GM12892 (cell line): ENCODE measurements at places on chromosomes 1 and 21.
A peak's percentile ranks its signal among the peaks of the same experiment; 100 is the strongest.

DNA sequence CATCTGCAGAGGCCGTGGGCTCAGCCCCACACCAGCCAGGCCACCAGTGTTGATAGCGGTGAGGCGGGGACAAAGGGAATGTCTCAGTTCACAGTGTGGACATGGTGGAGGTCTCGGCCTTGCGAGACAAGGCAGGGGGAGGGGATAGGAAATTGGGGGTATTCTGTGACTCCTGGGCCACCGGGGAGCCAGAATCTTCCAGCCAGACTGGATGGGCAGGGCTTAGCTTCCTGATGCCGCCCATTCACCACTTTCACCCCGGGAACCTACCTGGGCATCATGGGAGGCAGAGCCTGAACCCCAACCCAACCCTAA, 5.1 kb downstream of the LRRC3 start:
- DNase-seq, result no peak

GRCh38 chr1:66197120-66197519, 336.8 kb upstream of the SGIP1 start:
- DNase-seq, result no peak

GRCh38 chr1:10941891-10942541, 70.4 kb upstream of the TARDBP start:
- peak; percentile 77 for DNase-seq

DNA sequence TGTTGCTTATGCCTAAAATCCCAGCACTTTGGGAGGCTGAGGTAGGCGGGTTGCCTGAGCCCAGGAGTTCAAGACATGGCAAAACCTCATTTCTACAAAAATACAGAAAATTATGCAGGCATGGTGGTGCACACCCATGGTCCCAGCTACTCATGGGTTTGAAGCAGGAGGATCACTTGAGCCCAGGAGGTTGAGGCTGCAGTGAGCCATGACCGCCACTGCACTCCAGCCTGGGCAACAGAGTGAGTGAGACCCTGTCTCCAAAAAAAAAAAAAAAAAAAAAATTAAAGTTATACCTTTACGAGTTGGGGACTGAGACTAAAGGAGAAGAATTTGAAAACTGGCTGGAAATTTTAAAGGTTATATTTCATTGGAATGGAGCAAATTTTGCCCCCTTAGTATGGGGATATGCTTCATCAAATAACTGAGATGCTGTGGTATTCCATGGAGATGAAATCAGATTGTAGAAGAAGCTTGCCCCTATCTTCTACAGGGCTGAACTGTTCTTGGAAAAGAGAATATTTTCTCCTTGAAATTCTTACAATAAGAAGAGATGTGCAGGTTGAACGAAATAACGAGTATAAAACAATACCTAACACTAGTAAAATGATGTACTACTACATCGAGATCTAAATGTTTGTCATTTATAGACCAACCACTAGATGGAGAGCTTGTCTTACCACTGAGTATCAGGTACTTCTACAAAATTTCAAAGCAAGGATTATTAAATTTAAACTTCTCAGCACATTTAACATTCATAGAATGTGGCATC, 34.9 kb upstream of the SCYL3 start:
- DNase-seq, result no peak

DNA sequence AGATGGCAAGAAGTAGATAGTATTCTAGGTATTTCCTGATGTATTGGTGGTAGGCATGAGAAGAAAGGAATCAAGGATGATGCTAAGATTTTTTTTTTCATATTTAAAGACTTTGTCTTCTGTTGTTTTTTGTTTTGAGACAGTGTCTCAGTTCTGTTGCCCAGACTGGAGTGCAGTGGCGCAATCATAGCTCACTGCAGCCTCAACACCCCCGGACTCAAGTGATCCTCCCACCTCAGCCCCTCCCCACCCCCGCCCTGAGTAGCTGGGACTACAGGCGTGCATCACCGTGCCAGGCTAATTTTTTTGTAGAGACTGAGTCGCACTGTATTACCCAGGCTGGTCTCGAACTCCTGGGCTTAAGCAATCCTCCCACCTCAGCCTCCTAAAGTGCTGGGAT, 2.8 kb upstream of the CAPZB start:
- DNase-seq, result no peak

DNA sequence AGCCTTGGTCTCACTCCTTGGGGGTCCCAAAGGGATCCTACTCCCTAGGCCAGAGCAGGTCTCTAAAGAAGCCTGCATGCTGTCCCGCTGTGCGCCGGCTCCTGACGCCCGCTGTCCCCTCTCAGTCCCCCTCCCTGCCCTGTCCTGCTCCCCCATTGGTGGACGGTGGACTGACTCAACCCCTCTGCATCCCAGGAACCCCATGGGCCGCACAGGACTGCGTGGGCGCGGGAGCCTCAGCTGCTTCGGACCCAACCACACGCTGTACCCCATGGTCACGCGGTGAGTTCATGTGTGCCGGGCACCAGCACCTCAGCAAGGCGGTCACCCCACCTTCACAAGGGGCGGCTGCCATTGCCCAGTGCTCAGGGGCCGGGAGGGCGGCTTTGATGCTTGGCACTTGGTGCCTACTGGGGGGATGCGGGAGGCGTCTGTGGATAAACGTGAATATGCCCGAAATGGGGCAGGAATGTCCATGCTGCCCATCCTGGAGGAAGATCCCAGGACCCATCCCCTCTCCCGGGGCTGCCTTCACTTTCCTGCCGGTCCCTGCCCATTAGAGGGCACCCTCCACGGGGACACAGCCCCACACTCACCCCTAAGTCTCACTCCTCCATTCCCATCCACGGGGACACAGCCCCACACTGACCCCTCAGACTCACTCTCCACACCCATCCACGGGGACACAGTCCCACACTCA, 20.2 kb upstream of the LRRC3 start:
- no peak for DNase-seq

GRCh38 chr1:193431265-193431977, 245.0 kb upstream of the B3GALT2 start:
- DNase-seq, result no peak

GRCh38 chr21:34928637-34929036, 120.5 kb downstream of the RUNX1 start:
- no peak for DNase-seq

- DNase-seq, result no peak
Measured at GRCh38 chr1:206833801-206834200, 31.6 kb upstream of the IL20 start.

DNA sequence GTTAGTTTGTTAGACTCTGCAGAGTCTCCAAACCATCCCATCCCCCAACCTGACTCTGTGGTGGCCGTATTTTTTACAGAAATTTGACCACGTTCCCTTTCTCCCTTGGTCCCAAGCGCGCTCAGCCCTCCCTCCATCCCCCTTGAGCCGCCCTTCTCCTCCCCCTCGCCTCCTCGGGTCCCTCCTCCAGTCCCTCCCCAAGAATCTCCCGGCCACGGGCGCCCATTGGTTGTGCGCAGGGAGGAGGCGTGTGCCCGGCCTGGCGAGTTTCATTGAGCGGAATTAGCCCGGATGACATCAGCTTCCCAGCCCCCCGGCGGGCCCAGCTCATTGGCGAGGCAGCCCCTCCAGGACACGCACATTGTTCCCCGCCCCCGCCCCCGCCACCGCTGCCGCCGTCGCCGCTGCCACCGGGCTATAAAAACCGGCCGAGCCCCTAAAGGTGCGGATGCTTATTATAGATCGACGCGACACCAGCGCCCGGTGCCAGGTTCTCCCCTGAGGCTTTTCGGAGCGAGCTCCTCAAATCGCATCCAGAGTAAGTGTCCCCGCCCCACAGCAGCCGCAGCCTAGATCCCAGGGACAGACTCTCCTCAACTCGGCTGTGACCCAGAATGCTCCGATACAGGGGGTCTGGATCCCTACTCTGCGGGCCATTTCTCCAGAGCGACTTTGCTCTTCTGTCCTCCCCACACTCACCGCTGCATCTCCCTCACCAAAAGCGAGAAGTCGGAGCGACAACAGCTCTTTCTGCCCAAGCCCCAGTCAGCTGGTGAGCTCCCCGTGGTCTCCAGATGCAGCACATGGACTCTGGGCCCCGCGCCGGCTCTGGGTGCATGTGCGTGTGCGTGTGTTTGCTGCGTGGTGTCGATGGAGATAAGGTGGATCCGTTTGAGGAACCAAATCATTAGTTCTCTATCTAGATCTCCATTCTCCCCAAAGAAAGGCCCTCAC, at the start of gene OLIG2:
OLIG2 (plus strand) TSS at position 447 of the 954 bp plus-strand sequence. CDS start 928 bp downstream, outside the sequence.
- DNase-seq, result no peak

DNA sequence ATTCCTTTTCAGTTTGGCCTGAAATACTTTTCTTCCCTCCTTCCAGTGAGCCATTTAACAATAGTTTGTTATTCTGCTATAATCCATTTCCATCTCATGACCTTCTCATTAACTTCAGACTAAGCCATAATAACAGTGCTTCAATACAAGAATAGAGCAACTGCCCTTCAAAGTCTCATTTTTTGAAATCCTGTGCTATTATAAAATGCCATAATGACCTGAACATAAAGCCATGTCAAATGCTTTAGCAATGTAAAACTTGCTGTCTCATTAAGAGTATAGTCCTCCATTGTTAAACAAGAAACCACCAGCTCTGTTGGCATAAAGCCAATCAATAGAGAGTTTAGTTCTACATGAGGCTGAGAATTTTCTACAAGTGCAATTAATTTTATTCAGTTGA, 9.6 kb upstream of the PIGK start:
- no peak for DNase-seq

DNA sequence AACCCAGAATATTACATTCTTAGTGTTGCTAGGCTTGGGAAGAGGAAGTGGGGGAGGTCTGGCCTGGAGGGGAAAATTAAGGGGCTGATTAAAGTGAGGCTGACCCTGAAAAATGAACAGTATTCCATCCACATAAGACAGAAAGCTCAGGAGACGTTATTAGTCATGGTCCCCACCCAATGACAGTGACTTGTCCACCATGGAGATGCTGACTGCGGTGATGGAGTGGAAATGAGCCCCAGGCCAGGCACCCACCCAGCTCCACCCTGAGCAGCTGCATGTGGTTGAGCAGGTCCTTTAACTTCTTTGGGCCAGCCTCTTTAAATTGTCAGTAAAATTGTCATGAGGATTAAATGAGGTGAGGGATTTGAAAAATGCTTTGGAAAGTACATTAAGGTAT, 1.4 kb upstream of the SPRR4 start:
- no peak for DNase-seq

DNA sequence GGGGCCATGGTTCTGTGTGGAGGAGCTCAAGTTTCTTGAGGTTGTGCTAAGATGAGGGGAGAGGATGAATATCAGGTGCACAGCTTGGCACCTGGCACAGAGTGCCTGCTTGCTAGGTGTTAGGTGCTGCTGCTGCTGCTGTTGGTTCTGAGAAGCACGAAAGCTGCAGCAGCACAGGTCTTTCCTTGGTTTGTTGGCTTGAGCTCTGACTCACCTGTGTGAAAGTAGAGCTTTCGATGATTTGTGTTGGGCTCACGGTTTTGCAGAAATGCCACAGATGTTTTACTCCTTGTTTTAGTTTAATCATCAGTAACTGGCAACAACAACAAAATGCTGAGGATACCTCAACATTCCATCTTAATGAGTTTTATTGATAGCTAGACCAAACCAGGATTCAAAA, 221.6 kb downstream of the BRINP2 start:
- DNase-seq, result no peak

DNA sequence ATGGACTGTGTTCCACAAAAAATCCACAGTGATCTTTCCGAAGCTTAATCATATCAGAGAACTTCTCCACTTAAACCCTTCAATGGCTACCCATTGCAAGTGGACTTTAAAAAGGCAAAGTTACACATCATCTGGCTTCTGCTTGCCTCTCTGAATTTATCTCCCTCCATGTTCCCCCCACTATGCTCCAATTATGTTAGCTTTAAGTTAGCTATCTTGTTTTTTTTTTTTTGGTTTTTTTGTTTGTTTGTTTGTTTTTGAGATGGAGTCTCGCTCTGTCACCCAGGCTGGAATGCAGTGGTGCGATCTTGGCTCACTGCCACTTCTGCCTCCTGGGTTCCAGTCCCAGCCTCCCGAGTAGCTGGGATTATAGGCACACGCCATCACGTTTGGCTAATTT, 166.4 kb upstream of the ADGRL2 start:
- DNase-seq, result no peak

GRCh38 chr1:36126797-36127500, 1.9 kb upstream of the COL8A2 start:
- no peak for DNase-seq

- DNase-seq, result no peak
Measured at GRCh38 chr1:25723250-25723880, 76.6 kb upstream of the SELENON start.

- no peak for DNase-seq
Measured at GRCh38 chr1:207923561-207923960, 12.6 kb upstream of the CD34 start.

- DNase-seq, result no peak
Measured at GRCh38 chr1:84406346-84406861, 8.1 kb downstream of the DNASE2B start.

DNA sequence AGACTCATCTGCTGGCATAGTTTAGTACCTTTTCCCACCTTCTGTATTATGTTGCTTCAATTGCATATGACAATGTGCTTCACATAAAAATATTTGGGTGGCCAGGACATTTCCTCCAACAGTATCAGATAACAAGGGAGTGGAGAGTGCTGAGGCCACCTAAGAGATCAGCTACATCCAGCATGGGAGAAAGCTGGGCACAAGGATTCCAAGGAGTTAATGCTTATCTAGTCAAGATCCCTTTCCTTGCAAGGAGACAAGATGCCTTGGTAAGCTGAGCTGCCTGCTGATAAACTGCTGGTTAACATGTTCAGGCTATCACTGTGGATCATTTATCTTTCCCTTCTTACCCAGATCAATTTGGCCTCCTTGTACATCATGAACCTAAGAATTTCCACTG, 5.4 kb downstream of the TACSTD2 start:
- no peak for DNase-seq

DNA sequence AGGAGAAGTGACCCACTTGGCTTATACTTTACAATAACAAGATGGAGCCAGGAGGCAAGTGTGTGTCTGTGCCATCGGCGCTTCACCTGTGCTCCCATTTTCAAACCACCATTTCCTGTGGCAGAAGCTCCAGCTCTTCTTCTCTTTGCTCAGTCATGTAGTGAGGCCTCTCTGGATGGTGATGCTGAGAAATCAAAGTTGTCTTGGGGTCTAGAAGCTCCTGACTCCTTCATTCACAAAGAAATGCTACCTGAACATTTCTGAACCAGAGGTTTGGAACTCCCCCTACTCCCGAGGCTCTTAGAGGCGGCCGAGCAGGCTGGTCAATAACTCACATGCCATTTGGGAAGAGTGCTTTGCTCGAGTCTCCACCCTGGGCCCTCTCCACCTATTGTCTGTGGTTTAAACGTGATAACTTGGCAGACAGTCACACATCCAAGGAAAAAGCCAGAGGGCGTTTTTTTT, 18.0 kb downstream of the SLAMF1 start:
- no peak for DNase-seq

DNA sequence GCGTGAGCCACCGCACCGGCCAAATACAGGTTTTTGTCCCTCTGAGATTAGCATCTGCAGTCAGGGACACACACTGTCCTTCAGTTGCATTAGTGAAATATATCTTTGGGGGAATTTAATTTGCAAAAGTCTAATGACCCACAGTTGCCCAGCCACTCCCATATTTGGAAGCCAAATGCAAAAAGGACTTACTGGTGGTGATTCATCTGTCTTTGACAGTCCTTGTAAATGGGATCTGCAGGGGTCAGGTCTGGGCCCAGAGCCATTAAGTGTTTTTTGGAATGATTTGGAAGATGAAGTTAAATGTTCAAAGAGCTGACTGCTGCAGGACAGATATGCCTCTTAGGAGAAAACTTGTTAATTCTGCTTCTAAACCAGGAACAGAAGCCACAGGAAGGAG, 44.6 kb upstream of the DNASE2B start:
- no peak for DNase-seq

- DNase-seq, result no peak
Measured at GRCh38 chr1:204076891-204077290, 4.0 kb downstream of the SOX13 start.
